ENCODE measurements at places on chromosomes 1 and 21. TPM values are rescaled to one million over a fixed set of nuclear protein-coding genes. Genes with fewer than 3 reads are reported as not detected.

DNA sequence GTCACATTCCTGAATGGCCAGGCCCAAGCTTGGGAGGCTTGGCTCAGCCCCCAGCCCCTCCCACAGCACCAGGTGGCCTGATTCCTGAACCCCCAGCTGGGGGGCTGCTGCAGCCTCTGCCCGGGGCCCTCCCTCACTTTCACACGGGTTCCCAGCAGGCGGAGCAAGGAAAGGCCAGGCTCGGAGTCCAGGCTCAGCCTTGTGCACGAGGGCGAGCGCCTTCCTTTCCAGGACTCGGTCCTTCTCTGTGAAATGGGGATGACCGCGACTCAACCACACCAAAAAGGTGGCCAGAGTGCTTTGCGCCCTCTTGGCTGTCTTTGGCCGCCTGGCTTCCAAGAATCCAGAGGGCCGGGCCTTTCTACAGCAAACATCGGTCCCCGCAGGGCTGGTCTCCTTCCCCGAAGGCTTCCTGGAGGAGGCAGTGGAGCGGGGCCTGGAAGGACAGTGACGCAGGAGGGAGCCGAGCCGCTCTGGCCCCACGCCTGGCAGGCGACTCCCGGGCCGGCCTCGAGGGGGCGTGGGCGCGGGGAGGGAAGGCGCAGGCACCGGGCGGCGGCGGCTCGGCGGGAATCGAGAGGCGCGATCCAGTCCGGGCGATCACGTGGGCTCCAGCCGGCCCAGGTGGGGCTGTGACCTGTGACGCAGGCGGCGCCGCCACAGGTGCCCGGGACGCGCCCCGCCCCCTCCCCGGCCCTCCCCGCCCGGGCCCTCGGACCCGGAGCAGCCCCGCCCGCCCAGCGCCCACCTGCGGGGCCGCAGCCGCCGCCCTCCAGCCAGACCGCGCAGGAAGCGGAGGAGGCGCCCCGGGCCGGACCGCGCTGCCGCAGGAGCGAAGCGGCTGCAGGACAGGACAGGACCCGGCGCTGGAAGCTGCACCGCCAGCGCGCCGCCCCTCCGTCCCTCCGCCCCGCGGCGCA lies at the start of gene ARHGEF16:
Gene ARHGEF16 (plus strand): TSS at position 775 of the 920 bp plus-strand sequence. CDS start 8,420 bp downstream, outside the sequence.
- DNase-seq: no peak

GRCh38 chr1:85465786-85466134 lies 801 bp upstream of the DDAH1 start:
- no peak for DNase-seq

GRCh38 chr21:35861661-35862060 lies 198.7 kb downstream of the SETD4 start:
- DNase-seq: no peak

- DNase-seq: no peak
Measured at GRCh38 chr21:46393451-46393940, 65.2 kb upstream of the DIP2A start.

GRCh38 chr1:211348547-211348946 lies 21.9 kb downstream of the TRAF5 start:
- no peak for DNase-seq

DNA sequence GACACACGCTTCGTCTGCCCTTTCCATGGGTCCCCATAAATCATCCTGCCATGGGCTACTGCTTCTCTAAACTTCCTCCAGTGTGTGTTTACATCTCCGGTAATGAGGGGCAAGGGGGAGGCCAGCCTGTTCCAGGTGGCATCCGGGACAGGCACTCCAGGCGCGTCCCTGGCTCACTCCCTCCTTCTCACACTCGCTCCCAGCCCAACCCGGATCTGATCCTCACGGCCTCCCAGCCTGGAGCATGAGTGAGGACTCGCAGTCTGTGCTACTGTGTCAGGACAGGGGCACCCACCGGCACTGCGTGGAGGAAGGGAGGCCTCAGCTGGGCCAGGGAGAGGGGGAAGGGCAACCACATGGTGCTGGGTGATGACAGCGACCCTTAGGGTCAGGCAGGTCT lies 225.4 kb downstream of the TRABD2B start:
- DNase-seq: no peak

Gene MEX3A
- total RNA-seq: 2.5 TPM

All from Karpas-422 (cell line).